ENCODE measurements at places on chromosomes 11 and 22. TPM values are rescaled to one million over a fixed set of nuclear protein-coding genes. Genes with fewer than 3 reads are reported as not detected.

The BCO2 gene
- 1.1 TPM for total RNA-seq

The KRTAP5-11 gene
- total RNA-seq = not detected

The TRIM49 gene
- not detected for total RNA-seq

The TEX12 gene
- not detected for total RNA-seq

The H19 gene
- 10.4 TPM for total RNA-seq

The C11orf97 gene
- total RNA-seq = not detected

The IL18BP gene
- total RNA-seq = 4.4 TPM

The C11orf16 gene
- total RNA-seq = not detected

The MS4A7 gene
- total RNA-seq = not detected

The RIBC2 gene
- 2.1 TPM for total RNA-seq

The GSTT2B gene
- total RNA-seq = 0.39 TPM

The OR10G8 gene
- not detected for total RNA-seq

The OMP gene
- total RNA-seq = not detected

The HORMAD2 gene
- not detected for total RNA-seq

The CEND1 gene
- total RNA-seq = 2.2 TPM

The OSBPL5 gene
- 9.8 TPM for total RNA-seq

The NXPE4 gene
- total RNA-seq = not detected

The TPCN2 gene
- total RNA-seq = 11.4 TPM

The AHNAK gene
- total RNA-seq = 369 TPM

The MOV10L1 gene
- total RNA-seq = not detected

The DDIAS gene
- total RNA-seq = 17.9 TPM

The DNAJC24 gene
- total RNA-seq = 10.0 TPM

The CHEK2 gene
- total RNA-seq = 10.1 TPM

The RIMBP3C gene
- total RNA-seq = 0.13 TPM

The LRRC4C gene
- not detected for total RNA-seq

The OR5B3 gene
- not detected for total RNA-seq

The PHOX2A gene
- not detected for total RNA-seq

The RAG2 gene
- not detected for total RNA-seq

The BRSK2 gene
- 6.3 TPM for total RNA-seq

The ENTHD1 gene
- not detected for total RNA-seq

The DGAT2 gene
- 1.2 TPM for total RNA-seq

The ZP1 gene
- total RNA-seq = 0.22 TPM

Measured in A549 treated with Mapracorat at 1 μM for 4 hours (cell line).